ENCODE measurements at places on chromosomes 7 and 10. TPM values are rescaled to one million over a fixed set of nuclear protein-coding genes. Genes with fewer than 3 reads are reported as not detected.

DNA sequence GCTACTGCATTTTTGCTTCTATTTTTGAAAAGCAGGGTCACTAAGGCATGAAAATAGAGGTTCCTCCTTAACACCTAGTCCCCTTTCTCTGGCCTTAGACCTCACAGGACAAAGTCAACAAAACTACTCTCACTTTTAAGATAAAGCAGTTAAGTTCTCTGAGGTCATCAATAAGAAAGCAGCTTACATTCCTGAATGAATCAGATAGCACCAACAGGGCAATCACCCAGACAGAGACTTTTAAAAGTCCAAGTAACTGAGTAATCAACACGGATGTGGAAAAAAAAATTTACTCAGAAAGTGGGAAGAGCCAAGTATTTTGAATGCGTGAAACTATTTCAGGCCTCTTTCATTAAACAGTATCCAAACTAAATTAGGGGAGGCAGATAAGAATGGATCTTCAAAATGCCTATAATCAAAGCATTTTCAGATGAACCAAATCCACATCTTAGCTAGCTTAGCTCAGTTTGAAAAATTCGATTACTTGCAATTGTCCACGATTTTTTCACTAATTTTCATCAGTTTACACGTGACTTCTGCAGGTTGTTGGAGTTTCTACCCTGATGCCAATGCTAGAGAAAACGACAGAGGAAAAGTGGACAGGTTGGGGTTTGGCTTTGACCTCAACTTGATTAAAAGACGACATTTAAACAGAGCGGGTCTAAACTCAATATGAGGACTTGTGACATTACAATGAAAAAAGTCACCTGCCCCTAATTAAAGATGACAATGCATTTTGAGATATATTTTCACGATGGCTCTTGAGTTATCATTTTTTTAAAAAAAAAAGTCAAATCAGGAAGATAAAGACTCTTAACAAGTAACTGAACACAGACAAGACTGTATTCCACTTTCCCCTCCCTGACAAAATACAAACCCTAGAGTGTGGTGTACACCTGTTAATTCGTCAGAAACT lies 1.6 kb downstream of the BEND7 start:
- DNase-seq = no peak

OPALIN gene
- not detected for total RNA-seq

DKK1 gene
- total RNA-seq = not detected

DNA sequence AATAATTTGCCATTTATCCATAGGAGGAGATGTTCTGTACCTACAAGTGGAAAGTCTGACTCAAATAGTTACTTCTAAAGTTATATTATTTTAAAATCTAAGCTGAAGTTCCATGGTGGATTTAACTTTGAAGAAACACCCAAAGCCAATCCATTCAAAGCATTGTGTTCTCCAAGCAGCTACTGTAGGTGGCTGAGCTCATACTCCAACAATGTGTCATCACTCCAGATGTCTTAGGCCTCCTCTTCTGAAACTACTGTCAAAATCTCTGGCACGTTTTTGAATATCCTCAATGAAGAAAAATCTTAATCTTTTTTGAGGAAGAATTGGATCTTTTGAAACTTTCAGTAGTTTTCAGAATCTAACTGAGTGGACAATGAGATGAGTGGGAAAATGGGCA lies 169.1 kb downstream of the PTEN start:
- DNase-seq = no peak

TBX20 gene
- total RNA-seq = 126 TPM

Measured in left cardiac atrium (tissue), 4 donors.